ENCODE measurements at places on chromosomes 13 and 19.

DNA sequence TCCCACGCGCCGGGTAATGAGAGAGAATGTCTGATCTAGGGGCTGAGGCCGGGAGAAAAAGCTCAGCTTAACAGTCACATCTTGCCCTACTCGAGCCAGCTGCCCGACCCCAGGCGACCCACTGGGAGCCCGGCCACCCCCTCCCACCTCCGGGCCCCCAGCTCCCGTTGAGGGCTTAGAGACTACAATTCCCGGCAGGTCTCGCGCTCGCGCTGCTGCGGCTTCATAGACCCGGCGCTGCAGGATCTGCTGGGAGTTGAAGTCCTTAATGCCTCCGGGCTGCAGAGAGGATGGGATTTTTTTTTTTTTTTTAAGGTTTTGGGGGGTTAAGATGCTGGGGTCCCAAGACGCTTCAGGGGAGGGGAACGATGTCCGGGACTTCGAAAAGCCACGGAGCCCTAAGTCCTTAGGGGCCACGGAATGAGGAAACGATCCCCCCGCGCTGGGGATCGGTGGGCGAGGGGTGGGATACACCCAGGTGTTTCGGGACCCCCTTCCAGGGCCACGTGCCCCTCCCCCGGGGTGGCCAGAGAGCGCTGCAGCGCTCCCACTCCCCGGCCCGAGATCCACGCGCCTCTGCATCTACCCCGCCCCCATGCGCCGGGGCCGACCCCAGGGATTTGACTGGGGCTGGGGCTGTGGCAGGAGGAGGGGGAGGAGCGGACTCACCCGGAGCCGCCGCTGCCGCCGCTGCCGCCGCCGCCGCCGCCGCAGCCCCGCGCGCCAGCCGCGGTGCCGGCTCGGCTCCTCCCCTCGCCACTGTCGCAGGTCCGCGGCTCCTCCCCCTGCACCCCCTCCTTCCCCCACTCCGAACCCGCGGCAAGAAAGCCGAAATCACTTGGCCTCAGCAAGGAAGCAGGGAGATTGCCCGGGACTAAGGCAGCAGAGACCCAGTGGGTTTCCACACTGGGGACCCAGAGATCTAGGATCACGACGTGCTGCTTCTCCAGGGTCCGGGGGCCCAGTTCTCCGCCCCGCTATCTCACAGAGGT is at the start of gene SYT3:
SYT3 (minus strand) TSS at position 761 of the 992 bp plus-strand sequence. CDS start 2,470 bp downstream, outside the sequence.
- no peak for DNase-seq

GRCh38 chr13:114122591-114123211 is 9.7 kb downstream of the RASA3 start:
- no peak for DNase-seq

GRCh38 chr13:65660731-65661130 is 1569.4 kb downstream of the PCDH9 start:
- no peak for DNase-seq

DNA sequence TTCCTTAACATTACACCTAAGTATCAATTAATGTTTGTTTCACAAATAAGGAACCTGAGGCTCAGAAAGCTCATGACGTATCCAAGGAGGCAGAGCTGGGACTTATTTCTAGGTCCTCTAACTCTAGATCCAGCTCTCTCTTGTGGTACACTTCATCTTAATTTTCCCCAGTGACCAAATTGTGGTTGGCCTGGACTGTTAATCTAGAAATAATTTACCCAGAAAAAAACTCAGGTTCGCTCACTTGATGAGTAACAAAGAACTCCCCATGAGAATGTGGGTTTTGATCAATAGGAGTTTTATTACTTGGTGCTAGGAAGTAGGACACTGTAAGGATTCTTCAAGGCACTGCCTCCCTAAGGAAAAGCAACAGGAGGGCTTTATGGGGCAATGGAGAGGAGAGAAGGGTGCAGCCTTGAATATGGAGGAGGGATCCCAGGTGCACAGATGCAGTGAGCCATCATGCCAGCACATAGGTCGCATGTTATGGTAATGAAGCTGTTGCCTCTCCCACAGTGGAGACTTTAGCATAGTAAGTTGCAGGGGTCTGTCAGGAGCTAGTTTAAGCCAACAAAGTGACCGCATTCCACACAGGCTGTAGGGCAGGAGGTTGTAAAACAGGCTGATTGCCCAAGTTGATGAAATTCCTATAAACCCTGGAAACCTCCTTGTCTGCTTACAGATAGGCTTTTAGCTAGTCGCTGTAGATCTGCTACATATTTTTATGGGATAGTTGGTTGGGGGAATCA is 14.7 kb downstream of the RAP2A start:
- no peak for DNase-seq

GRCh38 chr13:79749566-79749965 is 268.6 kb downstream of the NDFIP2 start:
- no peak for DNase-seq

DNA sequence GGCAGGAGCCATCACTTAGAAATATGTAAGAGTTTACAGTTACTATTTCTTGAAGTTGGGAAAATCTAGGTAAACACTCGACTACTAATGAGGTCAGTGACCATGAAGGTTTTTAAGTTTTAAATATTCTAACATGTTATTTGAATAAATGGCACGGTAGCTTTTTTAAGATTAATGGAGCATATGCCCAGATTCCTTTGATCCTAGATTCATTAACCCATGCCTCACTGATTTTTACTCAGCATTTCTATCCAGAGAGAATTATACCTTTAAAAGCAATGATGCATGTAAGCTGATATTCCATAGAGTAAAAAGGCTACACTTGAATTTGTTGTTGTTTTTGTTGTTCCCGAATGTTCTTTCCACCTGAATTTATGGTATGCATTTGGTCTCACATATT is 541.4 kb downstream of the DACH1 start:
- DNase-seq, result no peak

DNA sequence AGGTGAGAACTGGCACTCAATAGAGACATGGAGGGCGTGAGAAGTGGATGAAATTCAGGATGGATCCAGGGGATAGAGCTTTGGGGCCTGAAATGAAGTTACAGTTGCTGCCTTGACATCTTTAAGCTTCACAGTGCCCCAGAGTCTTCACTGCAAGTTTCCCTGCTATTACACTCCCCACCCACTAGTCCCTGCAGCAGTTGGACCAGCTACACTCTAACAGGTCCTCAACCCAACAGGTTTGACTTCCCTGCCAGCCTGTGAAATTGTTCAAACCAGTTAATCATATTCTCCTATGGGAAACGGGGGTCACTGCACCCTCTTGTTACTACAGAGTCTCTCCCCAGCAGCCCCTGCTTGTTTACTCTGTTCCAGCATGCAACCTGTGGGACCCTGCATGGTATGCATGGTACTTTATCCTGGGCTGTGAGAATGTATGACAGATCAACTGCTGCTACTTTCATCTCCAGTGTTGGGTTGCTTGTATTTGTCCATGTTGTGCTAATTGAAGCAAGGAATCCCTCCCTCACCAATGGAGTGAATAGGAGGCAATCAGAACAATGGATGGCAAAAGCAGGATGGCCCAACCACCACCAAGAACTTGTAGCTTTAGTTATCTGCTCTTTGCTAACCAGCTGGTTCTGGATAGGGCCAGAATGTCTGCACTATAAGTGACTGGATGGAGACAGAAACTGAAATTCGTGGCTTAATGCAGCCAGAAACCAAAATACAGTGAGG is 314.2 kb downstream of the OLFM4 start:
- no peak for DNase-seq

GRCh38 chr13:44340508-44340907 is 33.1 kb upstream of the SERP2 start:
- no peak for DNase-seq

DNA sequence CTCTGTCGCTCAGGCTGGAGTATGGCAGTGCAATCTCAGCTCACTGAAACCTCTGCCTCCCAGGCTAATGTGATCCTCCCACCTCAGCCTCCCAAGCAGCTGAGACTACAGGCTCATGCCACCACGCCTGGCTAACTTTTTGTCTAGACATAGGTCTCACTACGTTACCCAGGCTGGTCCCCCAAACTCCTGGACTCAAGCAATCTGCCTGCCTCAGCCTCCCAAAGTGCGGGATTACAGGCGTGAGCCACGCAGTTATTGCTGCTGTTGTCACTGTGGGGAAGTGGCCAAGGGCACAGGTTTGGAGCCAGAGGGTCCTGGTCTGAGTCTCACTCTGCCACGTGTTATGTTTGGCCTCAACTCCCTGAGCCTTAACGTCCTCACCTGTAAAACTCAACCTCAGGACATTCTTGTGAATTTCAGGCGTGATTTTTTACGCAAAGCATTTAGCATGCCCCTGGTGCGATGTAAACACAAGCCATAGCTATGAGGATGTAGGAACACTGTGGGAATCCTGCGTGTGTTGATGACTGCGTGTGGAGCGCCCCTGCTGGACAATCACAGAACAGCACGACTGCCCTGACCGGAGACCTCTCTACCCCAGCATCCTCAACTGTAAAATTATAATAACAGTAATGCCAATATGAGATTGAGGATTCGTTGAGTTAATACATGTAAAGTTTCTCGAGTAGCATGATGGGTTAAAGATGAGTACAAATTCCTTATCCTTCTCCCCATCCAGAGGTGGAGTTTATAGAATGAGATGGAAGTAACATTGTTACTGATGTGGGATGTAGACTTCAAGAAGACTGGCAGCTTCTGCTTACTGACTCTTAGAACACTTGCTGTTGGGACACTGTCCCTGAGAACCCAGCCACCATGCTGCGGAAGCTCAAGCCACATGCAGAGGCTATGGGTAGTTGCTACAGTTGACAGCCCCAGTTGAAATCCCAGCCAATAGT is 41.8 kb upstream of the PNMA8B start:
- DNase-seq, result peak; percentile 37

DNA sequence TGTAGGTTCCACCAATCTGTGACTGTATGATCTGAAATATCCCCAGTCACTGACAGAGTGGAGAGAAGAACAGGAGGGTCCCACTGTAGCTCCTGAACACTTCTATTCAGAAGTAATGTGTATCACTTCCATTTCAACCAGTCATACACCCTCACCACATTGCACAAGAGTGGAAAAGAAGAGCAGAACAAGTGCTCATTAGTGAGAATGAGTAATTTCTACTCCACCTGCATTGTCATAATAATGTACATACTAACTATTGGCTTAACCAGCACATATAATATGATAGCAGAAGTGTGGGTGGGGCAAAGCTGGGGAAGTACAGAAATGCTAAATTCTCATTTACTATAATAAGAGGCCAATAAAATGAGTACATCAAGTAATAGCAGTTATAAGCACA is 342.7 kb downstream of the LMO7 start:
- DNase-seq, result no peak

DNA sequence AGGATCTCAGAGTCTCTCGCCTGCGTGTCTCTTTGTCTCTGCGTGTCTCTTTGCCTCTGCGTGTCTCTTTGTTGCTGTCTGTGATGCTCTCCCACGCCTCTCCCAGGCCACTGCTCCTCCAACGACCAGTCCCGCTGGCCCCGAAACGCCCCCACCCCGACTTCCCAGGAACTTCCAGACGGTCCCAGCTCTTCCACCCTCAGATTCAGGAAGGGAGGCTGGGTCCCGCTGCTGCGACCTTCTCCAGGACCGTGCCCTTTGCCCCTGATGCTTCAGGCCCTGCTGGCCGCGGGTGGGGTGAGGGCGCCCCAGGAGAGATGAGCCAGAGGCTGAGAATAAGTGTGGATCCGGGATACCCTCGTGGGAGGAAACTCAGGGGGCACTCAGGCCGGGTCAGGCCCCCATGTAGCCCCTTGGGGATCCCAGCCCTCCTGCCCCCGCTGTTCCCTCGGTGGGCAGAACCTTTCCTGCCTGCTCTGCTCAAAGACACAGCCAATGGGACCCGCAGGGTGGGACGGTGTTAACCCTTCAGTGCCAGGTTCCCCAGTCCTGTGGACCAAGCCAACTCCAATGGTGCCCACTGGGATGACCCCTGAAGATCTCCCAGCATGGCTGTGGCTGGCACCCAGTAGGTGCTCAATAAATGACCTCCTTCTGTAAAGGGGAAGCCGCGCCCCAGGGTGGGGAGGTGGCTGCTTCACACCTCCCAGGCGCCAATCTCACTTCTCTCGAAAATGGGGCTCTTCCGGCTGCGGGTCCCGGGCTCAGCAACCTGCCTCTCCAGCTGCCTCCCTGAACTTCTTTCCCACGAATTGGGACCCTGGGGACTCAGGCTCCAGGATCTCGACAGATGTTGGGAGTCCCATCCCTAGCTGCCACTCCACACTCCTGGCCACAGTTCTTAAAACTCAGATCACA is 1.5 kb upstream of the S1PR5 start:
- peak; percentile 50 for DNase-seq

DNA sequence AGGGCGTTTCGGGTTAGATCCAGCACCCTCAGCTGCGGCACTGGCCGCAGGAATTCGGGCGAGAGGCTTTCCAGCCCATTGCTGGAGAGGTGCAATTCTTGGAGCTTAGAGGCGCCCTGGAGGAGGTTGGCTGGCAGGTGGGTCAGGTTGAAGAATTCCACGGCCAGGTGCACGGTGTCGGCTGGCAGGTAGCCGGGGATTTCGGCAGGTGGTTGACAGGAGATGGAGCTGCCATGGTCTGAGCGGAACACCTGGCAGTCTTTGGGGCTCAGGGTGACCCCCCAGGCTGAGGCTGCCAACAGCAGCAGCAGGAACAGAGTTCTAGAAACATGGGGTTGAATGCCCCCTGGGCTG is 1.3 kb downstream of the LRG1 start:
- no peak for DNase-seq

DNA sequence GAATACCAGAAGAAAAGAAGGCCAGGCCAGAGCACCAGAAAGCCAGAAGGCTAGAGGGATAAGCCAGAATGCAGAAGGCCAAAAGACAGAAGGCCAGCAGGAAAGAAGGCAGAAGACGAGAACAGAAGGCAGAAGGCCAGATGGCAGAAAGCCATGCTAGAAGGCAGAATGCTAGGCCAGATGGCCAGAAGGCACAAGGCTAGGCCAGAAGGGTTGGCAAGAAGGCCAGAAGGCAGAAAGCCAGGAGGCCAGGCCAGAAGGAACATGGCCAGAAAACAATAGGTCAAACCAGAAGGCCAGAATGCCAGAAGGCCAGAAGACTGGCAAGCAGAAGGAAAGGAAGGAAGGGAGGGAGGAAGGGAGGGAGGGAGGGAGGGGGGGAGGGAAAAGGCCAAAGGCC is 188.8 kb downstream of the TUBA3C start:
- no peak for DNase-seq

GRCh38 chr13:31801088-31801487 is 61.8 kb downstream of the RXFP2 start:
- no peak for DNase-seq

GRCh38 chr19:12485052-12485416 is 418 bp upstream of the ZNF709 start:
- no peak for DNase-seq

- DNase-seq, result no peak
Measured at GRCh38 chr19:32324631-32325285, 20.7 kb upstream of the ZNF507 start.
